ENCODE measurements at places on chromosomes 2 and 18.

DNA sequence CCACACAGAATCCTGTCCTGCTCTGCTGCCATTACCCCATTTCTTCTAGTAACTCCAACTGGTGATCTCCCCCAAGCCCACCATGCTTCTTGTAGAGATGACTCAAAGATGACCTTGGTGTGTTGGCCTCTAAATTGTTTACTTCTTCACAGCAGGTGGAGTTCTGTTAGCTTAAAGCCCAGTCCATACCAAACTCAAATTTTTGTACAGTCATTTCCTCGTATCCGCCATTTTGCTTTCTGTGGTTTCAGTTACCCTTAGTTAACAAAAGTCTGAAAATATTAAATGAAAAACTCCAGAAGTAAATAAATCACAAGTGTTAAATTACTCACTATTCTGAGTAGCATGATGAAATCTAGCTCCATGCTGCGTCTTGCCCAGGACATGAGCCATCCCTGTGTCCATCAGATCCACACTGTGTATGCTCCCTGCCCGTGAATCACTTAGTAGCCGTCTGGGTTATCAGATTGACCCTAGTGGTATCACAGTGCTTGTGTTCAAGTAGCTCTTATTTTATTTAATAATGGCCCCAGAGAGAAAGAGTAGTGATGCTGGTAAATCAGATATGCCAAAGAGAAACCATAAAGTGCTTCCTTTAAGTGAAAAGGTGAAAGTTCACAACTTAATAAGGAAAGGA, 133.3 kb upstream of the NOL4 start:
- no peak for DNase-seq

- no peak for DNase-seq
Observed at GRCh38 chr2:152307863-152308262, 27.1 kb upstream of the FMNL2 start.

- no peak for DNase-seq
Observed at GRCh38 chr2:197828464-197829135, 24.2 kb downstream of the PLCL1 start.

- DNase-seq = no peak
Observed at GRCh38 chr2:17479875-17480274, 38.4 kb downstream of the RAD51AP2 start.

DNA sequence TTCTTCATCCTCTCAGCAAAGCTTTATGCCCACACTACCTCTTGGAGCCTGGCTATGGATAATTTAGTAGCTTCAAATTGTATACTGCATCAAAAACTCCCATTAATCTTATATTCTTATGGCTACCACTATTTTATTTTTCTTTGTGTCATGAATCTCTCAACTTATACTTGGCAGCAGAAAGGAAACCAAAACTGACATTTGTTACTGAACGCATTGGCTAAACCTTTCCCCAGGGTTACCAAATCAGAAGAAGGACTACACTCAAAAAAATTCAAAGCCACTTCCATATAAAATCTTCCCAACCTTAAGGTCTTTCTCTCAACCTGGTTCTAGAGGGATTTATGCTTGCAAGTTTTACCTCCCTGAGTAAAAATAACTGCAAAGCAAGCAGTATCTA, 97.0 kb upstream of the REG3G start:
- DNase-seq = no peak

DNA sequence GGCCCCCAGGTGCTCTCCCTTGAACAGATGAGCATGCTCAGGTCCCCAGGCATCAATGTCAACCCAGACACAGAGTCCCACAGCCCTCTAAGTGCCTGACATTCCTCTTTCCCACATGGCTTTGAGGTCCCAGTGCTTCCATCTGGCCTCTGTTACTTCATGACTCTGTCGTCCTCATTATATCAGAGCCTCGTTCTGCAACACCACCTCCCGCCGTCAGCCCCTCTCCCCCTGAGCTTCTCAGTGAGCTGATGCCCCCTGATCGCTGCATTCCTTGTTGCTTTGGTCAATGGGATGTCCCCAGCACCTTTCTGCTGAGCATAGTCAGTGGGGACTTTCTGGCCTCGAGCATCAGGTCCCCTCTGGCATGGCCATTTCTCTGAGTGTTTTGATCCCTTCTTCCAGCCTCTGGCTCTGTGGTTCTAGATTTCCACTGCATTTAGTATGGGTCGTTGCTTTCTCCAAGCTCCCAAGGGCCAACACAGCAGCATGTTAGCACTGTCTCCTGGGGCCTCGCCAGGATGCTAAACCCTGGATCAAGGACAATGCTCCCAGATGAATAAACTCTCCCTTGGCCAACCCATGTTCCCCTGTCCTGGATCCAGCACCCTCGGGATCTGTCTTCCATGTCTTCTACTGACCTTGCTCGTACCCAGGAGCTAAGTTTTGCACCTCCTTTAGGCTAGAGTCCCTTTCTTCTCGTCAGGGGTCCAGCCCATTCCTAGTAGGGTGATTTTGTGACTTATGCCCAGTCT, 143.2 kb upstream of the TWIST2 start:
- DNase-seq = no peak

- no peak for DNase-seq
Observed at GRCh38 chr2:67283641-67284040, 113.5 kb upstream of the ETAA1 start.

DNA sequence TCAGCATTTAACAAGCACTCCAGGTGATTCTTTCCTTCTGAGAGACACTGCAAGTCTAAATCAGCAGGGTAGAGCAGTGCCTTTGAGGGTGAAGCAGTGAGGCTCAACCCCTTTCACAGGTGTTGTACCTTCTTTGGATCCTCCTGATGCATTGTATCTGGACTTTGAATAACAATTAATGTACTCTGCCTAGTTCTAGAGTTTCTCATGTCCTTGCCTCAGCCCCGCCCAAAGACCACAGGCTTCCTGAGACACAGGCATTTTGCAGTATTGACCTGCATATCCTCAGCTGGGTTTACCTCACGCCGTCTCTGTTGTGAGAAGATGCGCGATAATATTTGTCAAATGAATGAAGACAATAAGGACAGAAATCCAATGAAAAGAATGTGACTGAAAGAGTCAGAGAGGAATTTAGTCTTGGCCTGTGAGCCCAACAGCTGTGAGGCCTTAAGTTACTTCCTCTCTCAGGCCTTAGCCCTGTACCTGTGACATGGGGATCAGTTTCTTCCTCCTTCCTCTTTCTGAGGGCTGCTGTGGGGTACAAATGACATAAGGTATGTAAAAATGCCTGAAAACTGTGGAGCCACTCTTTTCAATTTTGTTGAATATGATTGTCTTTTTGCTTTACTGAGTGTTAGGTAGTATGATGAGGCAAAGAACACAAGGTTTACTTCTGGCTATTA, 43.7 kb downstream of the WIPF1 start:
- no peak for DNase-seq

GRCh38 chr2:96531872-96532505, 4.6 kb upstream of the ARID5A start:
- DNase-seq = peak; percentile 94

DNA sequence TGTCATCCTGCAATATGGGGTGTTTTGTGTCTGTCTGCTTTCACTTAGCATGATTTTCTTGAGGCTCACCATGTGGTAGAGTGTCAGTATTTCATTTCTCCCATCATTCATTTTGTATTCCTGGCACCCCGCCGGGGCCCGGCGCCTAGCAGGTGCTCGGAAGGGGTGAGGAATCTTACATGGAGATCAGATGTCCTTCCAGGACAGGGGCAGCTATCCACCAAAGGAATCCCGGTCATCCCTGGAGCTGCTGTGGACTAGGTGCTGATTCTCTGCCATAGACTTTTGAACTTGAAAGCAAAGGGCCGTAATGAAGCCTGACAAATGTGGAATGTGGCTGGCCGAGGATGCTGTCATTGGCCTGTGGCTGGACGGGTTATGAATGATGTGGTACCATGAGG, 2.4 kb downstream of the PRELID3A start:
- DNase-seq = no peak

DNA sequence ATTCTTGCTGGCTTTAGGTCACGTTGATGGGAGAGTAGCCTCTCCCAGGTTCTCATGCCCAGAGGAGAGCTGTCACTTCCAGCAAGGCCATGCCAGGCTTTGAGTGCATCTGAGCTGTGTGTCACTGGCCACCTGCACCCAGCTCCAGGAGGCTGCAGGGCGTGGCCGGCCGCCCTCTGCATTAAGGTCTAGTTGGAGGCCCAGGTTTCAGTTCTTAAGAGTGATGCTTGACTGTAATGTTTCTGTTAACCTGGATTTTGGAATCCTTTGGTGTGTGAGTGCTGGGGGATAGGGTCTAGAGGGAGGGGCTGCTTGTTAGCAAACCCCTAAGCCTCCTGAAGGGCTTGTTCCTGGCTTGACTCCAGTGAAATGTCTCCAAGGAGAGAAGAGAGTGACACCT, 140.1 kb downstream of the ACOXL start:
- DNase-seq = no peak

DNA sequence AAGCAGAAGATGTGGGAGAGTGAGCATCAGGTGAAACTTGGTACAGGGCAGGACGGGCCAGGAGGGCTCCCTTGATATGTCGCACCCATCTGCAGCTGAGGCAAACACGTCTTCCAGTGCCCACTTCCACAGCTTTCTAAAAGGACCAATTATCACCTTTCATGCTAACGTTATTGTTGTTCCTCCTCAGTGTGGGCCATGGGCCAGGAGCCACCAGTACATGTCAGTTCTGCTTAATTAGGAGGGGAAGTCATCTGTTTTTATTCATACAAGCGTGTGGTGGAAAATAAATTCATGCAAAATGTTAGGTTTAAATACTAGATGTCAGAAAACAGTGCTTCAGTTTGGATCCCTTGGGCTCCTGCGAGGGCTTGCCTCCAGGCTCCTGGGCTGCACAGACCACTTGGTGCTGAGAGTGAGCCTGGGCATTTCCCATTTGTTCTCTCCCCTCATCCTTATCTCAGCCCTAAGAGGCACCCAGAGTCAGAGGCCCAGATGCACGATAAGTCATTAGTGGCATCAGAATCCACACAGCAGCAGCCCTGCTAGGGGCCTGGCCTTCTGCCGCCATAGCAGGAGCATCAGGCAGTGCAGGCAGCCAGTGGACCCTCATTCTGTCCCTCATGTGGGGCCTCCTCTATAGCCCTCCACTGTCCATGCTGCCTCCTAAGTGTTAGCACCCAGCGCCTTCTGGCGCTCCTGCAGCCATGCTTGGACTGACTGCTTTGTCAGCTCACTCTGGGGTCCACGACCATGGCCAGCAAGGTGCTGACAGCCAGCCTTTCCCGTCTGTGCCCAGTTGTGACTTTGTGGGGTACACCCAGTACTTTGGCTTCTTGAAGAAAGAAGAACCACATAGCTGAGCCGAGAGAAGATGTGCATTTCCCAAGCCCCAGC, 539.8 kb upstream of the RAB6C start:
- no peak for DNase-seq

DNA sequence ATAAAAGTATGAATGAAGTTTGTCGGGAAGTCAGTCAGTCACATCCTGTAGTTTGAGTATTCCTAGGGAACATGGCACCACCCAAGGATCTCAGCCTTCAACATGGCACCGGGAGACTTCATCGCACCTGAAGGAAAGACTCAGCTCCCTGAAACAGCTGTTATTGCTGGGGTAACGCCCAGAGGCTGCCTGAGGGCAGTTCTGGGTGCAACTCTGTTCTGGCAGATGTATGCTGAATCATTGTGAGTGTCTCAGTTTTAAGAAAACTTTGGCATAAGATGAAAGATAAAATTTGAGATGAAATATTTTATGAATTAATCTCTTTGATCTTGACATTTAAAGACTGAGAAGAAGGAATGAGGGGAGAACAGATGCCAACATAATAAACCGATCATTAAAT, 49.9 kb upstream of the SERPINB2 start:
- DNase-seq = no peak

DNA sequence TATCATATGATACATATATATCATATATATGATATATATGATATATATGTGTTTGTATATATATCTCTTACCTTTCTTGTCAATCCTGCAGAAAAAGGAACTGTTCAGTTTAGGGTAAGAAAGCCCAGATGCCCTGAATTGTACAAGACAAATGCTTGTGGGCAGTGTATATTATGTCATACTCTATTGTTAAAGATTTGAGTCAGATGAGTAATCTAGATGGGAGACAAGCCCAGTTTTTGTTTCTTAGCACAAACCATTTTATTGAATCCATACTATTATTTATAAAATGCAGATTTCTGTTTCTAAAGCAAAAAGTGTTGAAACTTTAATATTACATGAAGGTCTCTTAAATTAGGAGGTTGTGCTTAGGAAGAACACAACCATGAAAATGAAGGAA, 90.6 kb downstream of the VRK2 start:
- no peak for DNase-seq

DNA sequence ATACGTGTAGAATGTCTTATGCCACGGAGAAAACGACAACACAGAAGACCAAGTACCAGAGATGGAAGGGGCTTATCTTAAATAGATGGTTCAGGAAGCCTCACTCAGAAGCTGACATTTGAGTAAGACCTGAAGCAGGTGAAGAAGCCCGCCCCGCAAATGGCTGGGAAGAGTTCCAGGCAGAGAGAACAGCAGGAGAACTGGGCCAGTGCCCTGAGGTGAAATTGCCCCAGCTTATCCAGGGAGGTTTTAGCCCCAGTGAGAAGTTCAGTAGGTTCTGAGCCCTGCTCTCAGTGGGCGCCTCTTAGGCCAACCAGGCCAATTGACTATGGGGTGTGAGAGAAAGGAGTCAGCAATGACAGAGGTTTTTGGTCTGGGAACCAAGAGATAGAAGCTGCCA, 166.1 kb upstream of the FOSL2 start:
- no peak for DNase-seq

DNA sequence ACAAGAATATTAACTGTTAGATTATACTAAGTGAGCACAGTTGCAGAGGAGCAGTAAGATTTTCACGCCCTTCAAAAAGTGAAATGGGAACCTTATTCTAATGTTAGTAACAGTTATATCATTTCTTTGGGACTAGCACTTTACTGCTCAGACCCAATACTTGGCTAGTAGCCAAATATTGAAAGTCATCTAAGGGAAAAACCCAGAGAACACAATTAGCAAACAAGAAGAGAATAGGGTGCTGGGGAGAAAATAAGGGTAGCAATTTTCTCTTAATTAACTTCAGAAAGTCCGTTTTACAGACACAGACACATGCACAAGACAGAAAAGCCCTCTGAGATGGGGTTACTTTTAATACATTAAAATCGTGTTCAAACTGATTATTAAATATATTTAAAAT, 71.8 kb downstream of the ID2 start:
- DNase-seq = no peak

- DNase-seq = no peak
Observed at GRCh38 chr2:214881647-214882202, 72.2 kb upstream of the BARD1 start.

DNA sequence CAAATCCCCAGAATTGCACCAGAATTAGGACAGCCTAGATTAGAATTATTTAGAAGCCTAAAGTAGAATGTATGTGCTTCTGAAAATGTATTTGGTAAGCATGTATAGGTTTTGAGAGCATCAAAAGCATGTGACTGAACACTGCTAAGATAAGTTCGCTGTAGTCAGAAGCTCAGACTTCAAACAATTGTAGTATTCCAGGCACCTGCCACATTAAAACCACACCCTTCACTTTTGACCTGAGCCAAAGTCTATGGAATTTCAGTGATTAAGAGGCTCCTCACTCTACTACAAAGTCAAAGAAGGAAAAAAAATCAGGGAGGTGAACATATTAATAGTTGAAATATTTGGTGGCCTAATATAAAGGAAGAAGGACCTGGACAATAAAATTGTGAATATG, 8.2 kb downstream of the KCNJ3 start:
- no peak for DNase-seq

All from activated CD4-positive, alpha-beta memory T cell treated with anti-CD3 and anti-CD28 coated beads for 36 hours (primary cell).